SJSA1 (cell line): ENCODE measurements at places on chromosomes 5 and 9.

GRCh38 chr5:149228618-149229297 is 42.9 kb upstream of the AFAP1L1 start:
- no peak overlapping the region for H3K4me3 ChIP-seq
- peak; percentile 87 for DNase-seq
- H3K36me3 ChIP-seq = peaks cover 36% of the 10 kb centered on the region
- no peaks in the 10 kb centered on the region for H3K27me3 ChIP-seq
- H3K27ac ChIP-seq = peak overlapping the region; percentile 40

DNA sequence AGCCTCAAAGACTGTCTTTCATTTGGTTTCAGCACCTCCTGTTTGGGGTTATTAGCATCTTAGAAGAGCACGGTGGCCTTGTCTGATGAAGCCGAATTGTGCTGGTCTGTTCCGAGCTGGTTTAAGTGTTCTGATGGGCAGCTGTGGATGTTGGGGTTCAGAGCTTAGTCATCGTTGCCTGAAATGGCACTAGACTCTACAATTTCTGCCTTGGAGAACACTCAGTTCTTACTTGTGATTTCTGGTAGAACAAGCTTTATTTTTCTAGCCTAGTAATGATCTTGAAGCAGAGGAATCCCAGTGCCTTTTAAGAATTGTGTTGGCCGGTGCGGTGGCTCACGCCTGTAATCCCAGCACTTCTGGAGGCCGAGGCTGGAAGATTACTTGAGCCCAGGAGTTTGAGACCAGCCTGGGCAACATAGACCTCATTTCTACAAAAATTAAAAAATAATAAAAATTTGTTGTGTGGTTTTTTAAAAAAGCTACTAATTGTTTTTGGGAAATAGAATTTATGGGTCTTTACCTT is 7.8 kb downstream of the FBXW5 start:
- H3K4me1 ChIP-seq = no peaks in the 10 kb centered on the region
- no peak for DNase-seq
- H3K4me3 ChIP-seq = no peak overlapping the region
- peaks cover 41% of the 10 kb centered on the region for H3K36me3 ChIP-seq

DNA sequence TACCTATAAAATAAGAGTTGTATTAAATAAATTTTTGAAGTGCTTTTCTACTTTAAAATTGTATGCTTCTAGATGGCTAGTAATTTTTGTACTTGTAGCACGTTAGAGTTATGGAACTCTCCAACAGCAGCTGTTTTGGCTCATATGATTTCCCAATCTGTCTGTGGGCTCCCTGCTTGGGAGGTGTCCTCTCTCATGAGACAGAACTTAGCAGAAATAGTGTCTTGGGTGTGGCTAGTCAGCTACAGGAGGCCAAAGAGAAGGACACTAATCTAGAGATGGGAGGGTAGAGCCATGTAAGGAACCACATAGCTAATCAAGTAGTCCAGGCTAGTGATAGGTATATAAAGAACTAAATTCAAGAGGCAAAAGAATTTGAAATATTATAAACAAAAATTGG is 78.4 kb upstream of the DAB2 start:
- no peak overlapping the region for H3K4me3 ChIP-seq
- no peak for DNase-seq
- H3K27ac ChIP-seq = no peak overlapping the region

DNA sequence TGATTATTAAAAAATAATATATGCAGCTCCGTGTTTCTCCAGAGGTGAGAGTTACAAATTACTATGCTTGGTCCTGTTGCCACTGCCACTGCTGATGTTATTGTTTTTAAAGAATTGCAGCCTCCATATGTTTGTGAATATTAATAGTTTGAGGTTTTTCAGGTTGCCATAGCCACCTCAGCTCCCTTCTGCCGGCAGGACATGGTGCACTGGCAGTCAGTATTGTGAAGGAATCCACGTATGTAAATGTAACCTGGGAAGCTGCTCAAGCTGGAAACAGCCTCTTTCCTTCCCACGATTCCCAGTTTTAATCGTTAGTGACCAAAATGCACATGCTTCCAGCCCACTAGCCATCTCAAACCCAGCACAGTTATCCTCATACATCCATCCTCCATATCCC is 184.4 kb upstream of the CCNG1 start:
- H3K27me3 ChIP-seq = no peaks in the 10 kb centered on the region
- no peak for DNase-seq
- no peak overlapping the region for H3K27ac ChIP-seq
- H3K36me3 ChIP-seq = no peaks in the 10 kb centered on the region
- peaks cover 20% of the 10 kb centered on the region for H3K4me1 ChIP-seq

- no peaks in the 10 kb centered on the region for H3K4me1 ChIP-seq
- H3K27ac ChIP-seq = no peak overlapping the region
- no peaks in the 10 kb centered on the region for H3K36me3 ChIP-seq
- no peaks in the 10 kb centered on the region for H3K27me3 ChIP-seq
- no peak for DNase-seq
- peak overlapping the region; percentile 30 for H3K4me3 ChIP-seq
Measured at GRCh38 chr9:129352146-129352865, 174.2 kb upstream of the IER5L start.

DNA sequence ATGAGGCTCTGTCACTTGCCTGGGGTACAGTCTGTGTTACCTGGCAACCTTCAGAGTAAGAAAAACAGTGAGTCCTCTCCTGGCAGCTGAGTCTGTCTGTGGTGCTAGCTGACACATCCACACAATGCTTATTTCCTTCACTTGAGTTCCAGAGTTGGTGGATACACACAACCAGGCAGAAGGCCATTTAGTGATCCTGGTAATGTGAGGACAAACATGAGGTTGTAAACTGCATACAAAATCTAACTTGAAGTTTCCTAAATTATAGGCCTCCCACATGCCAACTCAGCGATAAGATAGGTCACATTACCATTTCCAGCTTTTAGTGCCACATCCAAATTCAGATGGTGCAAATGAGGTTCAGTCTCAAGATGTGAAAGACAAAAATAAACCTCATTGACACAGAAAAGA is 125.5 kb downstream of the DCP2 start:
- no peak for DNase-seq
- H3K4me1 ChIP-seq = no peaks in the 10 kb centered on the region
- H3K27me3 ChIP-seq = no peaks in the 10 kb centered on the region
- no peak overlapping the region for H3K27ac ChIP-seq
- H3K36me3 ChIP-seq = peaks cover 5% of the 10 kb centered on the region; the same call in 1 of the 2 replicates

DNA sequence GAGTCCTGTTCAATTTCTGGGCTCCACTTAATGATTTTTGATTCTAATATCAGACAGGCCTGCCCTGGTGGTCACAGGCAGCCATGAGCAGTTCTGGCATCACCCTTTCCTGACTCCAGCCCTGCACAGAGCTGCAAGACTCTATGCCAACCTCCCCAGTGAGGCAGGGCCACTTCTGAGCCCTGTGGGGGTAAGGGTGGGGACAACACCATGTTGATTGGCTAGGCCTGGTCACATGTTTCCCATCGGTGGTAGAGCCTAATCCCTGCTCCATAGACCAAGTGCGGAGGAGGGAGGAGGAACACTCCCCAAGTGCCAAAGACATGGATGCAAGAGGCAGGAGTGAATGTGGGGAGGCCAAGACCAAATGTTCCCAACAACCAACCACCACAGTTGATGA is 134.6 kb downstream of the PHF2 start:
- no peak for DNase-seq
- no peak overlapping the region for H3K4me3 ChIP-seq

- no peak overlapping the region for H3K27ac ChIP-seq
- no peak overlapping the region for H3K4me3 ChIP-seq
- DNase-seq = no peak
- peaks cover 91% of the 10 kb centered on the region for H3K36me3 ChIP-seq
- H3K27me3 ChIP-seq = no peaks in the 10 kb centered on the region
- H3K4me1 ChIP-seq = peaks cover under 1% of the 10 kb centered on the region
Measured at GRCh38 chr5:133983674-133984073, 15.2 kb upstream of the C5orf15 start.

DNA sequence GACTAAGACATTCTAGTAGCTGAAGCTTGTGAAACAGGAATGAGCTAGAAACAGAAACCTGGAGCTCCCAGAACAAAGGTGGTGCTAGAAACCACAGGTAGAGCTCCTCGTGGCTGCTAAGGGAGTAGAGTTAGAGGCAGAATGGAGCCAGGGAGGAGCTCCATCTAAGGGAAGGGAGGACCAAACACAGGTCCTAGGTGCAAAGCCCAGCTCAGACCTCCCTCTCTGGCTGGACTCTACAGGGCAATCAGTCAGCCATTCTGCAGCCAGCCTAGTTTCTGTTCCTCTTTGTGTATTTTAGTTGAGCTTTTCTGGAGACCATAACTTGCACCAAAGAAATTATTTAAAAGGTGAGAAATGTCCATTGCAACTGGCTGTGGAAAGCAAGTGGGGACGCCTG is 70.4 kb downstream of the CRB2 start:
- no peak for DNase-seq
- H3K4me1 ChIP-seq = no peaks in the 10 kb centered on the region
- no peak overlapping the region for H3K27ac ChIP-seq
- no peaks in the 10 kb centered on the region for H3K27me3 ChIP-seq

GRCh38 chr9:133707065-133707762 is 30.9 kb downstream of the SARDH start:
- H3K27ac ChIP-seq = no peak overlapping the region
- peaks cover 22% of the 10 kb centered on the region for H3K4me1 ChIP-seq
- DNase-seq = no peak
- peaks cover 36% of the 10 kb centered on the region for H3K36me3 ChIP-seq

DNA sequence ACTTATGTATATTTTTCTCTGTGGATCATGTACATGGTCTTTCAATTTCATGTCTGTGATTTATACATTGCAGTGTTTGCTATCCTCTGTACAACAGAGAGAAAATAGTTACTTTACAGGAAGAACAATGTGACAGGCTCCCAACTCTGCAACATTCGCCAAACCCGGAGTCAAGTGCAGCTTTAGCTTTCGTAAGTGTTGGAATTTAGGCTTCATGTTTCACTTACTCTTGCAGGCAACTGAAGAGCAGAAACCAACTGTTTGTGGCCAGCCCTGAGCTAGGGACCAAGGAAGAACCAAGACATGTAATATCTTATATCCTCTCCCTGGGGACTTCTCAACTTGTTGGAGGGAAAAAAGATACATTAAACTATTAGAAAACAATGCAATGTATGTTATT is 147.9 kb downstream of the C5orf15 start:
- no peaks in the 10 kb centered on the region for H3K36me3 ChIP-seq
- DNase-seq = no peak
- H3K27ac ChIP-seq = no peak overlapping the region
- H3K4me3 ChIP-seq = no peak overlapping the region

GRCh38 chr9:93392974-93393373 is 58.5 kb upstream of the FAM120A start:
- H3K4me1 ChIP-seq = no peaks in the 10 kb centered on the region
- H3K27ac ChIP-seq = no peak overlapping the region
- H3K27me3 ChIP-seq = 0 out of 2 replicates have a peak, but pooled peaks cover 5% of the 10 kb centered on the region
- DNase-seq = no peak
- no peaks in the 10 kb centered on the region for H3K36me3 ChIP-seq

DNA sequence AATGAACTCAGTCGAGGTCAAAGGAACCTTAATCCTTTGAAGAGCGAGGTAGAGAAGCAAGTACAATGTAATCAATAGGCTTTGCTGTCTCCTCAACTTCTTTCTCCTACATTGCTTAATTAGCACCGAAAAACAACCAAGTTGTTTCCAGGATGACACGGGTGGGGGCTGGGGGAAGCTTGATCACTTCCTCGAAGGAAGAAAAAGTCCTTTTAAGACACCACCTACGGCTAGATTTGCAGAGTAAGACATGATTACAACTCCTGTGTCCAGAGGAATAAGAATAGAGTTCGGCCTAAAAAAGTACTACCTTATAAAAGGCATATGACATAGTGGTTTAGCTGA is 811 bp upstream of the ARRDC3 start:
- peaks cover 9% of the 10 kb centered on the region for H3K4me1 ChIP-seq
- no peaks in the 10 kb centered on the region for H3K27me3 ChIP-seq
- peak overlapping the region; percentile 98 for H3K27ac ChIP-seq
- DNase-seq = no peak
- H3K36me3 ChIP-seq = peaks cover 8% of the 10 kb centered on the region

GRCh38 chr9:119289740-119290433 is 79.3 kb downstream of the BRINP1 start:
- DNase-seq = no peak
- H3K27ac ChIP-seq = no peak overlapping the region
- no peaks in the 10 kb centered on the region for H3K27me3 ChIP-seq
- no peaks in the 10 kb centered on the region for H3K4me1 ChIP-seq
- no peak overlapping the region for H3K4me3 ChIP-seq
- H3K36me3 ChIP-seq = no peaks in the 10 kb centered on the region

DNA sequence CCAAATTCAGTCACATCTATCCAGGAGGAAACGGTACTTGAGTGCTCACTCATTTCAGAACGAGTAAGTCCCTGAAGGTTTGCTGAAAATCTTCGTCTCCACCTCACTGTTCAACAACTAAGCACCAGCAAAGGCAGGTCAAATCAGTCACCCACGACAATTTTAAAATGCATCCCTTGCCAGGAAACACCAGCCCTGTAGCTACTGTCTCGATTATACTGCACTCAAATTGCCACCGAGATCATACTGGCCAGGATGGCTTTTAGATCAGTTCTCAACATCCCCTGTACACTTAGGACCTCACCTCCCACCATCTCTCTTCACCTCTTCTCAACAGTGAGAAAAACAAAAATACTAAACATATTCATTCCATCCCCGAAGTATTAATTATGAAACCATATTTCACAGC is 298.6 kb downstream of the AGTPBP1 start:
- H3K36me3 ChIP-seq = no peaks in the 10 kb centered on the region
- no peak for DNase-seq
- no peak overlapping the region for H3K4me3 ChIP-seq
- H3K27ac ChIP-seq = no peak overlapping the region
- no peaks in the 10 kb centered on the region for H3K27me3 ChIP-seq
- no peaks in the 10 kb centered on the region for H3K4me1 ChIP-seq

GRCh38 chr5:136679233-136679632 is 313.9 kb upstream of the TRPC7 start:
- no peak overlapping the region for H3K4me3 ChIP-seq
- H3K27ac ChIP-seq = no peak overlapping the region
- DNase-seq = no peak
- H3K36me3 ChIP-seq = no peaks in the 10 kb centered on the region
- H3K27me3 ChIP-seq = no peaks in the 10 kb centered on the region

GRCh38 chr5:53087621-53088121 is 21.9 kb downstream of the MOCS2 start:
- H3K27me3 ChIP-seq = no peaks in the 10 kb centered on the region
- no peak for DNase-seq
- no peak overlapping the region for H3K27ac ChIP-seq
- peaks cover 15% of the 10 kb centered on the region for H3K36me3 ChIP-seq

DNA sequence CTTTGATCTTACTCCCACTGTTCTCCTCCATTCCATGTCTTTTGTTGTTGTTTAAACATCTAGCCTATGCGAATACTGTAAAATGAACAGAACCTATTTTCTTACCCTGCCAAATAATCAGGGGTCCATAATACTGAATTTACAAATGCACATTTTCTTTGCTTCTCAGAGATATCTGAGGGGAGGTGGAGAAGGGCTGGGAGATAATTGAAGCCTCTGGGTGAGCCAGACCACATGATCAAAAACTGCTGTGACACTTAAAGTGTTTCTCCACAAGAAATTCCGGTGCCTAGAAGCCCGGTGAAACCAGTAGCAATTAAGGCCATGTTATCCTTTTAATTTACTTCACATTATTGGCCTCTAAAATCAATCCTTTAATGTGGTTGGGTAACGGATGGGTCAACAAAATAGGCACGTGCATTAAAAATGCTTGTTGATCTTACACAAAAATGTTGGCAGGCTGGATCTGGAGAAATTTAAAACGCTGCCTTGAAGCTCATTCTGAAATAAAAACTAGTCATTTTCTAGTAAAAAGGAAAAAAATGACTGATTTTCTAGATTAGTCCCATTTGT is 10.8 kb downstream of the SEMA6A start:
- no peak overlapping the region for H3K27ac ChIP-seq
- no peak overlapping the region for H3K4me3 ChIP-seq
- no peaks in the 10 kb centered on the region for H3K27me3 ChIP-seq
